ENCODE measurements at places on chromosomes 11 and 22.

GRCh38 chr11:128894685-128895084, 3.5 kb downstream of the KCNJ5 start:
- DNase-seq, result no peak

GRCh38 chr22:30611197-30611596, 4.2 kb downstream of the TCN2 start:
- DNase-seq, result no peak

GRCh38 chr11:111372538-111372937, 6.5 kb downstream of the POU2AF1 start:
- no peak for DNase-seq

GRCh38 chr22:35069541-35069940, 3.6 kb downstream of the ISX start:
- no peak for DNase-seq

- no peak for DNase-seq
Measured at GRCh38 chr11:35322318-35322979, 96.9 kb downstream of the SLC1A2 start.

GRCh38 chr11:117476531-117477142, 149.0 kb downstream of the CEP164 start:
- no peak for DNase-seq

DNA sequence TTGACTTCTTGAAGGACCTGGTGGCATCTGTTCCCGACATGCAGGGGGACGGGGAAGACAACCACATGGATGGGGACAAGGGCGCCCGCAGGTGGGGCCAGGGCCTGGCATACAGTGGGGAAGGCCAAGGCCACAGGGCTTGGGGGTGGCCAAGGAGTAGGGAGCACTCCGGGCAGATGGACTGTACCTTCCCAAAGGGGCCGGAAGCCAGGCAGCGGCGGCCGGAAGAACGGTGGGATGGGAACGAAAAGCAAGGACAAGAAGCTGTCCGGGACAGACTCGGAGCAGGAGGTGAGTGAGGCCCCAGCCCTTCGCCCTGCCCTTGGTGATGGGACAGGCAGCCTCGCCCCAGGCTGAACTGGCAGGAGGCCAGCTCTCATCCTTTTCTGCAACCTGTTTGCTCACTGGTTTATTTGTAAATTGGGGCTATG, 1.2 kb downstream of the DRAP1 start:
- no peak for DNase-seq

DNA sequence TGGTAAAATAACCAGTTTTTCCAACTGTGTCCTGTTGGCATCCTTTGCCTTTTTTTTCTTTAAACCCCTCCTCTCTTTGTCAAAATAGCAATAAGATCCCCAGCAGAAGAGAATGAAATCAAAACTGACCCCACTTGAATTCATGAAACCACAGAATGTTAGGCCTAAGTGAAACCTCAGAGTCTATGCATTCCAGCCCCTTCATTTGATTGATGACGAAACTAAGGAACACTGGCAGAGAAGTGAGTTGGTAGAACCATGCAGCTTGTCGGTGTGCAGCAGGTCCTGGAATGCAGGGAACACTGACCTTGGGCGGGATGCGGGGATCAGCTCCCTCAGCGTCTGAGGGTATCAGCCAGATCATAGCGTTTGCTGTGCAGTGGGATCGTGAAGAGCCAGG, 57.5 kb downstream of the GRK3 start:
- no peak for DNase-seq

DNA sequence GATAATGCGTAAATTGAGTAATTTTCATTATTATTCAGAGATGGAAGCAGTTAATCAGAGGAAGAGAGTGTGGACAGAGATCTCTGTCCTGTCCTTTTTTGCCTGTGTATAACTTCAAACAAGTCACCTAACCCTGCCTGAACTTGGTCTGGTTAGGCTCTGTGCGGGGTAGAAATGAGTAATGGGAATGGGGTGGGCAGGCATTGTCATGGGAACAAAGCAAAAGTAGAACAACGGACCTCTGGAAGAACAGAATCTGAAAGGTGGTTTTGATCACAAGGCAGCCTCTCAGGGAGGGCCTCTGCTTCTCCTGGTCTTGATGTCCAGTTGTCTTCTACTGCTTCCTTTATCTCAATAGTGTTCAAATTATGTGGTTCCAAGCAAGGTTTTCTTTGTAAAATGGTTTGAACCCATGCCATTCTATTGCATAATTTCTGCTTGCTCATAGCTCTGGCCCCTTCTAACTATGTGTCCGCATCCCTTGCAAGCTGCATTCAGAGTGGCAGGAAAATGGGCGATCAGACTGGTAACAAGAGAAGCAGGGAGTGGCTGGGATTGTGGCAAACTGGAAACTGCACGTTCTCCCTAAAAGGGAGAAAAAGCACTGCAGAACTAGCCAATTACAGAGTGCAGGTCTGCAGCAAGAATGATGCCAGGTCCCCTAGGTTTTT, 76.1 kb downstream of the PRR5L start:
- peak; percentile 66 for DNase-seq

GRCh38 chr11:119469506-119469905, 46.5 kb upstream of the THY1 start:
- no peak for DNase-seq

DNA sequence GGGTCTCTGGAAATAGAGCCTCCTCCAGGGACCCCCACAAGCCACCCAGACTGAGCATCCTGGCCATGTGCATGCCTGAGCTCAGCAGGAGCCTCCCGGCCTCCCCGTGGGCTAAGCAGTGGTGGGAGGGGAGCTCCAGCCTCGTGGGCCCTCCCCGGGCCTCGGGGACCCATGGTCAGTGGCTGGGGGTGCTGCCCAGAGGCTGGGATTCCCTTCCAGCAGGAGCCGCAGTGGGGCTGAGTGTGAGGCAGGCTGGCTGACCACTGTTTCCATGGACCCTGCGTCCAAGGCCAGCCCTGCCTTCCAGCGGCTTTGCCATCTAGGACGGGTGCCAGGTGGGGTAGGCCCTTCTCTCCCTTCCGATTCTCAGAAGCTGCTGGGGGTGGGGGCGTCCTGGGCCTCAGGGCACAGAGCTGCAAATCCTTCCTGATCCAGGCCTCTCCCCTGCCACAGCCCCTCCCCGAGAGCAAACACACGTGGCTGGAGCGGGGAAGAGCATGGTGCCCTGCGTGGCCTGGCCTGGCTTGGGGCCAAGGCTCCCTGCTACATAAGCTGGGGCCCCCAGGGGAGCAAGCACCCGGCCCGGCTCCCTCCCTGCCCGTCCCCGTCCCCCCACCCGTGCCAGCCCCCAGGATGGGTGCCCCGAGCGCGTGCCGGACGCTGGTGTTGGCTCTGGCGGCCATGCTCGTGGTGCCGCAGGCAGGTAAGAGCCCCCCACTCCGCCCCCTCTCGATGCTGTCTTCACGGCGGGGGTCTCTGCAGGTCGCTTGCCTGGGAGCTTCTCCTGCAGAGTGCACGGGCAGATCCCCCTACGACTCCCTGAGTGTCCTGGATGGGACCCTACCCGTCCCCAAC, at the start of gene MUC5B:
Gene MUC5B (plus strand): TSS at position 576 of the 855 bp plus-strand sequence. CDS start 58 bp downstream, at position 634.
- DNase-seq, result no peak

DNA sequence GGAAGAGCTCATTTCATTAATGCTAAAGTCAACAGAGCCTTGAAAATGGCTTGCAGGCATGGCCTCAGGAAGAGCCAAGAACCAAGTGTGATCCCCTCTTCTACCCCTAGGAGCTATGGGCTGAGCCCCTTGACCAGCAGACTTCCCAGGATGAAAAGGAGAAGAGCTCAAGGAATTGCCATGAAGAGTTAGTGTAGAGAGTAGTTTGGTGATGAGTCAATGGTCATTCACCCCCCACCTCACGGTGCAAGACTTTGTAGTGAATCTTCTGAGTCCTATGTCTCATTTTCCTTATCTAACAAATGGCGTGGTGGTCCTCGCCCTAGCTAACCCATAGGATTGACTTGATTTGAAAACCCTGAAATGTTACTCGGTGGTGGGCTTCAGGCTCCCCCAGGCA, 422.4 kb upstream of the CADM1 start:
- DNase-seq, result no peak

- no peak for DNase-seq
Measured at GRCh38 chr11:75239531-75240290, 863 bp upstream of the TPBGL start.

DNA sequence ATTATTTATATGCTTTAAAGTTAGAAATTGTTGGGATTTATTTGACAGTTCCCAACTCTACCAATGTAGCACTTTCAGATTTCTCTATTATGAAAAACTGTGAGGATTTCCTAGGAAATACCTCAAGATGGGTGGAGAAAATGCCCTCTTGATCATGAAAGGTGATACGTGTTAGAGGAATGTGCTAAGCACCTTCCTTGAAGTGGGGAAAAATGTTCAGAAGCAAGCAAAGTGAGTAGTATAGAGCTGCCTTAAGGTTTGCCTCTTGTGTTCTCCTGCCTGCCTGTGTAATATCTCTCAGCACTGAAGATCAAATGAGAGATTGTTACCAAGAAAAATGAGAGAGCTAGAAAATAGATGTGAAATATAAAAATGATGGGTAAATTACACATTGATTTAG, 58.2 kb downstream of the YAP1 start:
- DNase-seq, result no peak

- DNase-seq, result no peak
Measured at GRCh38 chr11:126282736-126283591, at the start of gene TIRAP. Gene TIRAP, plus strand, starts transcription at chr11:126283093. Its CDS starts 7,802 bp downstream, at chr11:126290895.

DNA sequence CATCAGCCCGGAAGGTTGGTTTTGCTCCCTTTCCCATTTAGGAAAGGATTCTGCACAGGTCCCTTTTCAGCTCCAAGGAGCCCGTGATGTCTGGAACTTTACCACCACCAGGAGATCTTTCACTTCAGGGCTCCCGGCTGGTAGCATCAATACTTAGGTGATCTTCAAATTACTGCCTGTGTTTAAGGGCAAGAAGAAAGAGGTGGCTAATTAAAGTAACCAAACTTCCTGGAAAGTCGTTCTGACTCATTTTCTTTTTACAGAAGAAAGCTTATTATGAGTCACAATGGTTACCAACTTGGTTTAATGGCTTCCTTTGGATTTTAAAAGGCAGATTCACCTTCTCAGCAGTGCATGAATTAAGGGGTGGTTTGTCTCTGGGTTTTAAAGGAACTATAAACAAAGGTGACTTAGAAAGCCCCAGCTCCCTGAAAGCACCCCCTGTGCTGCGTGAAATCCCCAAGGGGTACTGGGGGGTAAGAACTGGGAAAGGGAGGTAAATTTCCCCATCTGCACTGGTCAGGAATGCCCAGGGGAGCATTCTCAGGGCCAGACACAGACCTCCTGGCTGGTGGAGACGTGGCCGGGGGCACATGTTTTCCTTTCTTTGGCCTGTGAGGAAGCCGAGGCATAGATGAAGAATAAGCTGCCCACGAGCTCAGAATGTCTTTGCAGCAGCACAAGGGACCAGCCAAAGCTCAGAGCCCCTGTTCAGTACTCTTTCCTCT, 8.8 kb downstream of the POU2F3 start:
- no peak for DNase-seq

Measured in GM04503 (cell line).